ENCODE measurements at places on chromosomes 11 and 22.
A peak's percentile ranks its signal among the peaks of the same experiment; 100 is the strongest.

GRCh38 chr11:116193321-116194131 is 579.3 kb downstream of the BUD13 start:
- no peak for DNase-seq

- DNase-seq = no peak
Measured at GRCh38 chr11:128763224-128763623, 69.4 kb downstream of the FLI1 start.

DNA sequence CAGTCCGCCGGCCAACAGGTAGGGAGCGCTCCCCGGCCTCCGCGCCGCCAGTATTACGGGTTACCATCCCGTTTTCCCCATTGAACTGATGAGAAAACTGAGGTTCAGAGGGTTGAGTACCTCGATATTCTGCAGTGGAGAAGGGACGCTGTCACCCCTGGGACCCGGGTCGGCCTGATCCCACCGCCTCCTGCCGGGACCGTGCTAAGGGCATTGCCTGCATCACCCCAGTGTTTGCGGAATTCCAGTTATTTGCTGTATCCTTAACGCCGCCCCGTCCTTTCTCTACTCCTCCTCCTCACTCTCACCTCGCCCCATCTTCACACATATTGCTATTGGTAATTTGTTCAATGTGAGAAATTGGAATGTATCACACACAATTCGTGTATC is 370 bp upstream of the A4GALT start:
- no peak for DNase-seq

DNA sequence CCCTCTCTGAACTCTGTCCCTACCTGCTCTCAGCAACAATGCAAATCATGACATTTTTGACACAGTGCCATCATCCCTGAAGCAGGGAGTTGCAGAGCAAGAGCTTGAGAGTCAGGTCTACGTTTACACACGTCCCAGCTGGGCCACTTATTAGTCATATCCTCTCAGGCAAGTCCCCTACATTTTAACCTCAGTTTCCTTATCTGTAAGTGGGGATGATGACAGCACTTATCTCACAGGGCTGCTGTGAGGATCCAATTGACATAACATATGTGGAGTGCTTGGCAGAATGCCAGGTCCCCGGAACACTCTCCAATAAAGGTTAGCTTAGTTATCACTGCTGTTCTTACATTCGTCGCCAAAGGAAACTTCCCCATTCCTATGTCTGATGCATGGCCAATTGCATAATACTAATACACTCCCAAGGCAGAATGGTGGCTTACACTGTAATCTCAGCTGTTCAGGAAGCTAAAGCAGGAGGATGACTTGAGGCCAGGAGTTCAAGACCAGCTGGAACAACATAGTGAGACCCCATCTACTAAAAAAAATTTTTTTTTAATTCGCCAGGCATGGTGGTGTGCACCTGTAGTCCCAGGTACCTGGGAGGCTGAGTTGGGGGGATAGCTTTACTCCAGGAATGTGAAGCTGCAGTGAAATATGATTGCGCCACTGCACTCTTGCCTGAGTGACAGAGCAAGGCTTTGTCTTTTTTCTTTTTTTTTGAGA is 16.6 kb downstream of the ASCC2 start:
- DNase-seq = peak; percentile 6

DNA sequence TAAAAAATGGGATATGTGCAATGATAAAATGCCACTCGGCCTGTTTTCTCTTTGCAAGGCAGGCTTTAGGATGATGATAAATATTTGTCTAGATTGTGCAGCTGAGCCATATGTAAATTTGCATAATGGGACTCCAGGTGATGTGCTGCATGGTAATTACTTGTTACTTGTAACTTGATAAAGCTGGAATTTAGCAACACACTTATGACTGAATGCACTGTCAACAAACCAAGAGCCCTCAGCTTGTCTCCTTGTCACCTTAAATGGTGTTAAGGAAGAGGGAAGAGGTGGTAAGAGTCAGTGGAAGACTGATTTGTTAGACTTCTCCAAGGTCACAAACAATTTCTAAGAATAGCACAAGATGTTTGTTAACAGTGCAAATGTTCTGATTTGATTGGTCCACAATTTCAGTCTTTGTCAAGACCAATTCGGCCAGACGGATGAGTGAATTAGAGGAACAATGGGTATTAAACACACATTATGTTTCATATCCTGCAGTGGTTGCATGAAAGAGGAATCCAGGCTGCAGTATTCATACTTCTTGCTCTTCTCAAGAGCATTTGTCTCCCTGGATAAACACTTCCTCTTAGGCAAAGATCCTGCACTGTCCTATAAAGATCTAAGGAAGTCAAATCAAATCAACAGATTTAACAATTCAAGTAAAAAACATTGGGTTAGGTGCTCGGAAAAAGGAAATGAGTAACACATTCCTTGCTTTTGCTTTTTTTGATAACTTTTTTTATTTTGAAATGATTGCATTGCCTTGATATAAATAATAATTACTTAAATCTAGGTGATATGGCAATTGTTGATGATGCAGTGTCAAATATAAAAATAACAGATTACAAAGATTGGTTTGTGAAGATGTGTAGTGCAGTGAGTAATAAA is 448.3 kb upstream of the DDI1 start:
- no peak for DNase-seq

DNA sequence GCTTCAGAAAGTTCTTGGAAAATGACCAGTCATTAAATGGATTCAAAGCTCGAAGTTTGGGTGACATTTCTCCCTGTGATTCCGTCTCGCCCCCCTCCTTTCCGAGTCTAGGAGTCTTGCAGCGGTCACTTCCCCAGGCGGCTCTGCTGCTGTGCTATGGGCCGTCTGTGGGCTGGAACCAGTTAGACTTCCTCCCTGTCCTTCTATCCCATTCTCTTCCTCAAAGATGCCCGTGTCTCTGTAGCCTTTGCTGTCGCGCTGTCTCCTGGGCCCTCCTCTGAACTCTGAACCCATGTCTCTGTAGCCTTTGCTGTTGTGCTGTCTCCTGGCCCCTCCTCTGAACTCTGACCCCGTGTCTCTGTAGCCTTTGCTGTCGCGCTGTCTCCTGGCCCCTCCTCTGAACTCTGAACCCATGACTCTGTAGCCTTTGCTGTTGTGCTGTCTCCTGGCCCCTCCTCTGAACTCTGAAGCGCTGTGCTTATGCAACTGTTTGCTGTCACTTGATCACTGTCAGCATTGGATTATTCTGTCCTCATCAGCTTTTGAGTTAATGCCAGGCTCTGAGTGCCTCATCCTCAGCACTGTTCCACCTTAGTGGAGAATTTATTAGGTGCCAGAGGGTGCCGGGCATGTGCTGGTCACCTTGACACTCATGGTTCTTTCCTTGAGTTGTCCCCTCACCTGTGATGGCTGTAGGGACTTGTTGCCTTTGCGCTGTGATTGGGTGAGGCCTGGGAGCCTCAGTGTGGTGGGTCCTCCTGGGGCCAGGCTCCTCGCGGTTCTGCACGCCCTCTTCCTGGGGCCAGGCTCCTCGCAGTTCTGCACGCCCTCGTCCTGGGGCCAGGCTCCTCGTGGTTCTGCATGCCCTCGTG is 173.3 kb downstream of the TBC1D22A start:
- DNase-seq = no peak

DNA sequence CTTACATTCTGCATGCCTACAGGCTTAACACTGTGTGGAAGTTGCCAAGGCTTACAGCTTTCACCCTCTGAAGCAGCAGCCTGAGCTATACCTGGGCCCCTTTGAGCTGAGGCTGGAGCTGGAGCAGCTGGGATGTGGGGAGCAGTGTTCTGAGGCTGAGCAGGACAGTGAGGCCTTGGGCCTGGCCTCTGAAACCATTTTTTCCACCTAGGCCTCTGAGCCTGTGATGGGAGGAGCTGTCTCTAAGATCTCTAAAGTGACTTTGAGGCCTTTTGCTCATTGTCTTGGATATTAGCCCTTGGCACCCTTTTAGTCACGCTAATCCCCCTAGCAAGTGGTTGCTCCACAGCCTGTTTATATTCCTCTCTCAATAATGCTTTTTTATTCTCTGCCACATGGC is 59.9 kb upstream of the ZBED5 start:
- DNase-seq = no peak

DNA sequence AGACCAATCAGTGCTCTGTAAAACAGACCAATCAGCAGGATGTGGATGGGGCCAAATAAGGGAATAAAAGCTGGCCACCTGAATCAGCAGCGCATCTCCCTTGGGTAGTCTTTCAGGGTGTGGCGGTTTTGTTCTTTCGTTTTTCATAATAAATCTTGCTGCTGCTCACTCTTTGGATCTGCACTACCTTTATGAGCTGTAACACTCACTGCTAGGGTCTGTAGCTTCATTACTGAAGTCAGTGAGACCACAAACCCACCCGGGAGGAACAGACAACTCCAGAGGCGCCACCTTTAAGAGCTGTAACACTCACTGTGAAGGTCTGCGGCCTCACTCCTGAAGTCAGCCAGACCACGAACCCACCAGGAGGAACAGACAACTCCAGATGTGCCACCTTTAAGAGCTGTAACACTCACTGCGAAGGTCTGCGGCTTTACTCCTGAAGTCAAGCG is 175.5 kb upstream of the PDGFD start:
- no peak for DNase-seq

DNA sequence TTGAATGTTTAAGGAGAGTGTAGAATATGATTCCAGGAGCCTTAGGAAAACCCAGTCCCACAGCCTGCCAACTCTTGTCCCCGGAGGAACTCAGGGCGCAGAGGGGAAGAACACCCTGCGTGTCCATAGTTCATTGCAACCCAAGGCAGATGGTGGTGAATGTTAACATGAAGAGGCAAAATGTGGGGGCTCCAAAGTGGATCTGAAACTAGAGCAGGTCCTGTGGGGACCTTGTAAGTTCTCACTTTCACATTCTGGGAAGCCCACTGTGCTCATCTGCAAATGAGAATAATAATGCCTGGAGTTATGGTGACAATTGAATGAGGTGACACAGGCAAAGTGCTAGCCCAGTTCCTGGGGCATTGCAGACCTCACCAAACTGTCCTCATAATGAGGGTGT is 201.1 kb downstream of the DBX1 start:
- no peak for DNase-seq

DNA sequence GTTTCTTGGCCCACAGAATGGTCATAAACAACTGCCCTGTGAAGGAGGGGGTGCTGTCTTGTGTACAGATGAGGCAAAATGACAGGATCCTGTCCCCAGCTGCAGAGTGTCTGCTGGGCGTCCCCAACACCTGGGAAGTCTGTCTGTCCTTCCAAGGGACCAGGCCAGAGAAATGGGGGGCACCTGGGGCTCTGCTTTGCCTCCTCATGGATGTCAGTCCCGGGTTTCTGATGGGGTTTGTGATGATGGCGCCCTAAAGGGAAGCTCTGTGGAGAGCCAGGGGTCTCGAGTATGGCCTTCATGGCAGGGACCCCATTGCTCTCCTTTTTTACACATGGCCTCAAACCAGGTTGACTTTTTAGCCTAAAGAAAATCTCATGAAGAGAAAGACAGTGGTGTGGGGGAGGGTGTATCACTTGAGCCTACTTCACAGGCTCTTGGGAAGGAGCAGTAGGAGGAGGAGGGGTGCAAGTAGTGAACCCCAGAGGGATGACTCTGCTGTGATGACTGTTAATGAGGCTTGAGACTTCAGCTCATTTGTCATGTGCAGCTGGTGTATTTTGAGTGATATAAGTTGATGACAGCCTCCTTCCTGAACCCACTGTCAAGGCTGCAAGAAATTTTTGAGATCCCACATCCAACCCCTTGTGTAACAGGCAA is 40.6 kb upstream of the TUB start:
- DNase-seq = no peak

All from CD4-positive, CD25-positive, alpha-beta regulatory T cell (primary cell).